ENCODE measurements at places on chromosomes 2 and 18. TPM values are rescaled to one million over a fixed set of nuclear protein-coding genes. Genes with fewer than 3 reads are reported as not detected.

The RSAD2 gene
- total RNA-seq: 9.9 TPM

GRCh38 chr2:240374085-240374907 lies 61.2 kb upstream of the GPC1 start:
- DNase-seq: no peak
- H3K36me3 ChIP-seq: no peaks in the 10 kb centered on the region
- no peak overlapping the region for H3K27ac ChIP-seq

DNA sequence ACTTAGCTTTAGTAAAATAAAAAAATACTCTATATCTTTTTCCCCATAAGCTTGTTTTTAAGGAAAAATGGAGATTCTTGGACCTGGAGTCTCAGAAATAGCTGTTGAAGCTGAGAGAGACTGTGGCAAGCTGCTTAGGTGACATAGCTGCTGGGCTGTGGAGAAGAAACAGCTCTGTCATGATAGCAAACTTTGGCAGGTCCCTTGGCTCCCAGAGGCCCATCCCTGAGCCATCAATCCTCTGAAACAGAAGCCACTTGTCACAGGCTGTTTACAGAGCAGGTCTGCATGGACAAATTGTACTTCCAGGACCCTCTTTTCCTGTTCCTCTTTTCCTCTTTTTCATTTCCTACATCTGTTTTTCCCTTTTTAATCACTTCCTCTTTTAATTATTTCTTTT lies 1370.1 kb upstream of the CRIM1 start:
- no peaks in the 10 kb centered on the region for H3K36me3 ChIP-seq
- H3K27me3 ChIP-seq: no peaks in the 10 kb centered on the region
- no peak overlapping the region for H3K4me3 ChIP-seq
- H3K4me1 ChIP-seq: no peaks in the 10 kb centered on the region
- DNase-seq: no peak

- DNase-seq: no peak
- H3K27ac ChIP-seq: no peak overlapping the region
- H3K36me3 ChIP-seq: no peaks in the 10 kb centered on the region
- no peaks in the 10 kb centered on the region for H3K27me3 ChIP-seq
- no peaks in the 10 kb centered on the region for H3K4me1 ChIP-seq
These were observed 1503.7 kb downstream of the LRP1B start for GRCh38 chr2:140627136-140627535.

- no peak overlapping the region for H3K27ac ChIP-seq
- no peak for DNase-seq
- H3K36me3 ChIP-seq: no peaks in the 10 kb centered on the region
- no peak overlapping the region for H3K4me3 ChIP-seq
- H3K4me1 ChIP-seq: no peaks in the 10 kb centered on the region
- H3K27me3 ChIP-seq: no peaks in the 10 kb centered on the region
These were observed 59.8 kb downstream of the MARCHF4 start for GRCh38 chr2:216312441-216312840.

- H3K27me3 ChIP-seq: no peaks in the 10 kb centered on the region
- H3K27ac ChIP-seq: no peak overlapping the region
- H3K4me3 ChIP-seq: no peak overlapping the region
- DNase-seq: no peak
These were observed 116.3 kb upstream of the ITGA4 start for GRCh38 chr2:181340891-181341290.

The CD8A gene
- 1.4 TPM for total RNA-seq

Data from activated naive CD4-positive, alpha-beta T cell treated with anti-CD3 and anti-CD28 coated beads for 36 hours (primary cell).